CD4-positive, alpha-beta T cell treated with Interleukin-1 beta for 1 hour (primary cell): ENCODE measurements at places on chromosomes 3 and 15.

GRCh38 chr3:105837143-105837740 lies 31.6 kb downstream of the CBLB start:
- DNase-seq: no peak

- DNase-seq: no peak
Observed at GRCh38 chr3:38554127-38554827, 58.1 kb downstream of the EXOG start.

DNA sequence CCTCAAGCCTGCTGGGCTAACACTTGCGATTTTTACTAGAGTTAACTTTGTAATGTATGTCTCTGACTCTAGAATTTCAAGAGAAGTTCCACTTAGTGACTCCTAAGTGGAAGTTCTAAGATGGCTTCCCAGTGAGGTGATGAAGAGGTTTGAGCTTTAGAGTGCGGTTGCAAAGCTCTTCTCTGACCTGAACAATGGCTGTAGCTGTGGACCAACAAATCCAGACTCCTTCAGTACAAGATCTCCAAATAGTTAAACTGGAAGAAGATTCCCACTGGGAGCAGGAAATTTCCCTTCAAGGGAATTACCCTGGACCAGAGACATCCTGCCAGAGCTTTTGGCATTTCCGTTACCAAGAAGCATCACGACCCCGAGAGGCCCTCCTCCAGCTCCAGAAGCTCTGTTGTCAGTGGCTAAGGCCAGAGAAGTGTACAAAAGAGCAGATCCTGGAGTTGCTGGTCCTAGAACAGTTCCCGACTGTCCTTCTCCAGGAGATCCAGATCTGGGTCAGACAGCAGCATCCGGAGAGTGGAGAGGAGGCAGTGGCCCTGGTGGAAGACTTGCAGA lies 22.3 kb downstream of the WDR73 start:
- no peak for DNase-seq

DNA sequence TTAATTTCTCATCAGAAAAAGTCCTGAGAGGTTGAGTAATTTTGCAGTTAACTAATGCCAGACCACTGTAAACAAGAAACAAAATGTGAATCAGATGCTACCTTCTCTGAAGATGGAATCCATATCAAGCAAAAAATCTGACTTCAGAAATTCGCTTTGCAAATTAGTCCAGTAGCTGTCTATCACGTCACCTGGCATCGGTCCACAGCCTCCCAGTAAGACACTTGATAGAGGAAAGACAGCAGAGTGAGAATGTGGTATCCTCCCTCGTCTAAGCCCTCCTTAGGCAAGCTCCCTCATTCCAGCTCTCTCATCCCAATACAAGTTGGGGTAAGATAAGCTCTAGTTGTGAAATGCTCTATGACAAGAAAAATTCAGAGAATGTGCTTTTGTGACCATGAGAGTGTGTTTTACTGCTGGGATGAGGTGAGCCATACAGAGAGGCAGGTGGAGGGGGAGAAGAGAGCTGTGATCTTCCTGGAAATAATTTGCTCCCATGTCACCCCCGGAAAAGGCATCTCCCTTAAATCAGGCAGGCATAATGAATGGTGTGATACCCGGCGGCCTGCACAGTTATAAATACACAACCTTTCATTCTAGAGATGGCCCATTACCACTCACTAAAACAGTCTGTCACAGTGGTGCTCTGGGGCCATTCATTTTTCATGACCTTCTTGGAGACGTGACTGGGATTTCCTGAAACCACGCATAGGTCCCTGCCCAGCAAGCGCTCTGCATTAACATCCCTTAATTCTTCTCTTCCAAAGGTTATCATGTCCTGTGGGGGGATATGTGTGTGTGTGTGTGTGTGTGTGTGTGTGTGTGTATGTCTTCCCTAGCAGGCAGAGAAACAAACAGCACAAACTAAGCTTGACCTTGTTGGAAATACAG lies 602.0 kb upstream of the KCNMB2 start:
- DNase-seq: no peak

DNA sequence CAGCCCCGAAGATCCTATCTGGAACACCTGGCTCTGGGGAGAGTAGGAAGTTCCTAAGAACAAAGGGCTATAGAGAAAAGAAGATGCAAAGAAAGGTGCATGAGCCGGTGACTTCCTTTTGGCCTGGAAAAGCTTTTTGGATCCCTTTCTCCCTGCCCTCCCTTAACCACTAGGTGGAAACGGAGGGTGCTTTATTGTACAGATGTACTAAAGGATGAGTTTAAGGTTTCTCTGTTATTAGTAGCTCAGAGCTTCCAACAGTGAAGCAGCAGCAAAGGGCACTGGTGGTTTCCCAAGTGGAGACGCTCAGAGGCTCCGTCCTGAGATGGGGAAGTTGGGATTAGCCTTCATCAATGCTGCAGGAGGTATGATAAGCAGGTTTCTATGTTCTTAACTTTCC lies 5.9 kb upstream of the ADGRG7 start:
- DNase-seq: no peak

GRCh38 chr15:25465835-25466234 lies 27.0 kb upstream of the UBE3A start:
- no peak for DNase-seq

- DNase-seq: no peak
Observed at GRCh38 chr3:42214565-42215283, 51.3 kb downstream of the CCK start.

DNA sequence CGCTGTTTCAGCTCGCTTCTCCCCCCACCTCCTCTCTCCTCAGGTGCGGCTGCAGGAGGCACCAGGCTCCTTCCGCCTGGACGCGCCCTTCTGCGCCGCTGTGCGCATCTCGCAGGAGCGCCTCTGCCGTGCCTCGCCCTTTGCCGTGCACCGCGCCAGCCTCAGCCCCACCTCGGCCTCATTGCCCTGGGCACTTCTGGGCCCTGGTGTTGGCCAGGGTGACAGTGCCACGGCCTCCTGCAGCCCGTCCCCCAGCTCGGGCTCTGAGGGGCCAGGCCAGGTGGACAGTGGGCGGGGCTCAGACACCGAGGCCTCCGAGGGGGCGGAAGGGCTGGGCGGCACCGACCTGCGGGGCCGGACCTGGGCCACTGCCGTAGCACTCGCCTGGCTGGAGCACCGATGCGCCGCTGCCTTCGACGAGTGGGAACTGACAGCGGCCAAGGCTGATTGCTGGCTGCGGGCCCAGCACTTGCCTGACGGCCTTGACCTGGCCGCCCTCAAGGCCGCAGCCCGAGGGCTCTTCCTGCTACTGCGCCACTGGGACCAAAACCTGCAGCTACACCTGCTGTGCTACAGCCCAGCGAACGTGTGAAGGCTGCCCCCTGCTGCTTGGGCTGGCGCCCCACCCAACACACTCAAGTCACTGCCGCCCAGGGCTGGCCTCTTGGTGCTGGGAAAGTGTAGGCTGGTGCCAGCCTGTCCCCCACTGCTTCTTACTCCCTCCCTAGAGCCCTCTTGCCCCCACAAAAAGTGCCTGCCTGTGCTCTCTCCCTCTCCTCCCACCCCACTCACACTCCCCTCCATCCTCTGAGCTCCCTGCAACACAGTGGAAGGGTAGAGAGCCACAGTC lies 7.1 kb downstream of the ALG3 start:
- DNase-seq: no peak
